ENCODE measurements at places on chromosomes 3 and 15.

DNA sequence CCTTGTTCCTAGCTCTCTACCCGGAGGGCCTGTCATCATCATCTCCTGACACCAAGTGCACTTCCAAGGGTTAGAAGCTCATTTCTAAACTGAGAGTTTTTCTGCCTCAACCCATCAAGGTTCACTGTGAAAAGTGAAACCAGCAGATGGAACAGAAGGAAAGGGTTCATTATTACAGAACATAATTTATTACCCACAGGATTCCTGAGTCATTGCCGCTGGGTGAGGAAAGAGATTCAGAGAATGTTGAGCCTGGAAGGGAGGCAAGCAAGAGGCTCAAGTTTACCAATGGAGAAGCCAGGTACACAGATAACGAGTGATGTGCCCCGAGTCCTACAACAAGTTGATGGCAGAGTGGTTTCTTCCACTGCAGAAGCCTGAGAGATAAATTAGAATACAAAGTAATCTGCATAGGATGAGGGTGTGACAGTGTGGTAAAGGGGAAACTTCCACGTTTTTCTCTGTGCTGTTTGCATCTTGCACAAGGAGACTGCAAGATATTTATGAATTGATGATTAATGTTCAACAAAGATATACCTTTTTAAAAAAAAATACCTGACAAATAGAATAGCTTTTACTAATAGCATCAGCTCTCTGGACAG, 80.5 kb upstream of the SETMAR start:
- no peak for DNase-seq

DNA sequence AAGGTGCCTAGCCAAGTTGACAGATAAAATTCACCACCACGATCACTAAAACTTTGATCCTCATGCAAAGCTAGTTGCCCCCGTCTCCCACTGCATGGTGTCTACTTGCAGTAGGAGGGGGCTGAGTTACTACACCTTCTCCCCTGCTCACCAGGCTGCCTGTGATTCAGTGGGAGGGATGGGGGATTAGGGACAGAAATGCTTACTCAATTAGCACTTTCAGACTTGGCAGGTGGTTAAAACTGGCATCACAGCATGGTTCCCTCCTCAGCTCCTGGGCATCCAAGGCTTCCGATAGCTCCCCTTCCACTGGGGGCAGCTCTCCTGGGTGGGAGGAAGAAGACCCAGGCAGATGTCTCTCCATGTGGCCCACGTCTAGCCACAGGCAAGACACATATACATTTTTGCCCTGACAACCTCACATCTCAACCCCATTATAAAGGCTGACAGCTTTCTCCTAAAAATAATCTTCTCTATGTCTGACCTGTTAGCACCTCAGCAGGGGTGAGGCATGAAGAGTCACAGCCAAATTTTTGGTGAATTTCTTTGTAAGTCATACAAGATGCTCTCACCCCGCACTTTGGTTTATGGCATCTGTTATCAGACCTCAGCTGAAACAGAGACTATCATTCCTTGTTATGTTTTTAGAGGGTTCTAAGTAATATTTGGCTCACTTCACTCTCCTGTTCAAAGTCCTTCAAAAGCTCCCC, 369.0 kb downstream of the SV2B start:
- no peak for DNase-seq

GRCh38 chr3:136068708-136069107, 103.2 kb downstream of the PPP2R3A start:
- no peak for DNase-seq

GRCh38 chr3:128051459-128051836, 789 bp upstream of the SEC61A1 start:
- peak; percentile 23 for DNase-seq

GRCh38 chr15:70020229-70020628, 77.5 kb downstream of the TLE3 start:
- DNase-seq = no peak

- no peak for DNase-seq
Measured at GRCh38 chr3:30102356-30102755, 504.0 kb upstream of the TGFBR2 start.

DNA sequence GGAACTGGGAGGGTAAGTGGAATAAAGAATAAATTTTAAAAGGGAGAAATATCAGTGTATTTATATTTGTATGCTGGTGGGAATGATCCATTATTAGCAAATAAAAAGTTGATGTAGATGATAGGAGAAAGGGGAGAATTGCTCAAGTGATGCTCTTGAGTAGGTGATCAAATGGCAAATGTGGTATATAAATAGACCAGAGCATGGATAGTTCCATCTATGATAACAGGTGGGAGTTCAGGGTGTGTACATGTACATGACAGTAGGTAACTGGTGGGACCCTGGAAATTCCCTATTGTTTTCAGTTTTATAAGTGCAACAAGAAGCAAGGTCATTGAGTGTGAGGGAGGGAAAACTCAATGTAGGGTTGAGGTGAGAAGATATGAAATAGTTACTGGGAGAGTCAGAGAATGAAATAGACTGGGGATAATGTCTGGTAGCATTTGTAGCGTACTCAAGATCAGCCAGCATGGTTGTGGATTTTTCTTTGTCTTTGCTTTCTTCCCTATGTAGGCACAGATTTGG, 31.3 kb upstream of the EBLN2 start:
- no peak for DNase-seq

DNA sequence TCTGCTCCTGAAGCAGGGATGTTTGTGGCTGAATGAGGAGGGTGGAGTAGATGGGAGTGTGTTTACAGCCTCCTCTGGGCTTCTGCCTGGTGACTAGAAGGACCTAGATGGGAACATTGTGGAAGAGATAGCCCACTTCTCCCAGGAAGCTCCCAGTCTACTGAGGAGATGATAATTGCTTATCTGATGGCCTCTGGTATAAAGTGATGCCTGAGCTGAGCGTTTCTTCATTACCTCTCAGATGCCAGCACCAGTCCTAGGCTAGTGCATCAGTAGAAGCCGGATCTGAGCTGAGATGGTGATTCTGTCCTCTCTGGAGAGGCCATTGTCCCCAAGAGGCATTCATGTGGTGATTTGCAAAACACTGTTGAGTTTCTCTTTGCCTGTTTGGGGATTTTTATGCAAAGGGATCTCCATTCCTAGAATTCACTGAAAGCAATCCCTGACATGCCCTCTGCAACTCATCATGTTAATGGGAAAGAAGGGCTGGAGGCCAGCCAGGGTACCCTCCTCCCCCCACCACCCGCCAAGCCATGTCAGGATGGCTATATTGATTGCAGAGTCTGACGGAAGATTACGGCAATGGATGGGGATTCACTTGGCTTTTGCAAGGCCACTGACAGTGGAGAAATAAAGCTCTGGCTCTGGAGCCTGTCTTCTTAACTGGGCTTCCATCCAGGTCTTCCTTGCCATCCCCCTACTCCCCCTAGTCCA, 166.4 kb upstream of the ROPN1 start:
- DNase-seq = no peak

- DNase-seq = no peak
Measured at GRCh38 chr3:16461463-16462245, 51.8 kb downstream of the RFTN1 start.

GRCh38 chr3:65961733-65962132, 77.0 kb downstream of the MAGI1 start:
- no peak for DNase-seq

- DNase-seq = no peak
Measured at GRCh38 chr3:188529228-188529627, 375.3 kb downstream of the LPP start.

- DNase-seq = no peak
Measured at GRCh38 chr15:77643764-77644163, 11.1 kb upstream of the LINGO1 start.

DNA sequence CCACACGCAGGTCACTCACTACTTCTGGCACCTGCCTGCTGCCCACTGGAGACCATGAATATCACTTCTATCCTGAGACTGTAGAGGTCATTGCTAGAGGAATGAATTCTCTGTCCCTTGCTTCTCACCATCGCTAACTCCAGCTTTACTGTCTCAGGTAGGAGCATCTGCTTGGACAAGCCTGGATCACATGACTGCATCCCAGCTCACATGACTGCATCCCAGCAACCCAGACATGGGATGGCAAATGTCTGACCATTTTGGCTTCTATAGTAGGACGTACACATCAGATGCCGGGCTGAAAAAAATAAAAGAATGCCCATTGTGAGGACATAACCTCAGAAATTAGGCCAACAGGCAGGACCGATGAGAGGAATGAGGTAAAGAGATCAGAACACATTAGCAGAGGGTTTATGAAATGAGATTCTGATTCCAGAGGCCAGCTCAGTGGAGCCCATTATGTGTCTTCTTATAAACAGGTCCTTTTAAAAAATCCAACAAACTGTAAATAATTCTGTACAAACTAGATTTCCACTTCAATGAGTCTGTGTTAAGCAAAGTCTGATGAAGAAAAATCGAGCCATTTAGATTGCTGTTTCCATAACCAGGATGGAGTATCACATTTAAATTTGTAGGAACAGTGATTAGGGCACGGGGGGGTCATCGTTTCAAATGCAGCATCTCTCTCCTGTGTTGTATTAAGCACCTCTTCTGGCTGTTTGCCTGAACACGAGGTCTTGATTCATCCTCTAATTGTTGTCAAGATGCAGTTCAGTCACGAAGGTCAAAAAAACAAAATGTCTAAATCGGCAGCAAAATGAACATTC, 126.7 kb downstream of the MTHFS start:
- DNase-seq = no peak

- DNase-seq = no peak
Measured at GRCh38 chr3:21587894-21588293, 163.1 kb downstream of the ZNF385D start.

DNA sequence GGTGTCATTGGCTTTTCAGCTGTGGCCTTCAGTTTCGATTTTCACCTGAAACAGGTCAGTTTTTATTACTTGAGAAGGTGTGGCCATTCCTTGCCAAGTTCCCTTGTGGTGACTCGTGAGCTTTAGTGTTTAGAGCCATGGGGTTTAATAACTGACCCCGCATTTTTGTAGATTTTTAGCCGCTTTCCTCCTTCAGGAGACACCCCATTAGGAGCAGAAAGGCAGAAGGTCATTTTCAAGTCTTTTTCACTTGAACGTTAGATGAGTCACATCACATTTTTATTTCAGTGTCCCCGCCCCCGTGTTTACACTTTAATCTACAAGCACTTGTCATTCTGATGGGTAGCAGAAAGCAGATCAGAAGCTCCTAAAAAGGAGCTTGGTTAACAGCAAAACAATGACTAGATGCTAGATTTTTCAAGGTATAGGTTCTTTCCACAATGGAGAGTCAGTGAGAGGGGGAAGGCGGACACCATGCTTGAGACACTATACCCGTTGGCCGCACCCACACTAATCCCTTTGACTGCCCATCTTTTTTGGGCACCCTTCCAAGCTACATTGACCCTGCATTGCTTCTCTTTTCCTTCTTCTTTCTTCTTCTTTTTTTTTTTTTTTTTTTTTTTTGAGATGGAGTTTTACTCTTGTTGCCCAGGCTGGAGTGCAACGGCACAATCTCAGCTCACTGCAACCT, 132.7 kb downstream of the GHSR start:
- DNase-seq = peak; percentile 15

GRCh38 chr3:132332508-132332907, 15.3 kb downstream of the ACP3 start:
- no peak for DNase-seq

DNA sequence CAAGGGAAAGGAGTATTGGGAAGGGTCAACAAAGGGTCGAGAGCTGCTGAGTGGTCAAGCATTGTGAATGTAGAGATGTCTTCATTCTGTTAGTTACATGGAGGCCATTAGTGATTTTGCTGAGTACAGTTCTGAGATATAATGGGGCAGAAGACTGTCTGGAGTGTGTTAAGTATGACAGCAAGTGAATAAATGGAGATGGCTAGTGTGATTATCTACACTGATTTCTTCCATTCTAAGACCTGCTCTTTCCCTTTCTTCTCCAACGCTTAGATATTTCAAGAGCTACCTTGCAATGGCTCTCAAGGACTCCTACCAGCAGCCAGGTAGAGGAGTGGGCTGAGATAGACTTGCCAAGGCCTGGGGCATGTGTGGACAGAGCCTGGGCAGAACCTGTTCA, 216.5 kb downstream of the MFSD1 start:
- no peak for DNase-seq

DNA sequence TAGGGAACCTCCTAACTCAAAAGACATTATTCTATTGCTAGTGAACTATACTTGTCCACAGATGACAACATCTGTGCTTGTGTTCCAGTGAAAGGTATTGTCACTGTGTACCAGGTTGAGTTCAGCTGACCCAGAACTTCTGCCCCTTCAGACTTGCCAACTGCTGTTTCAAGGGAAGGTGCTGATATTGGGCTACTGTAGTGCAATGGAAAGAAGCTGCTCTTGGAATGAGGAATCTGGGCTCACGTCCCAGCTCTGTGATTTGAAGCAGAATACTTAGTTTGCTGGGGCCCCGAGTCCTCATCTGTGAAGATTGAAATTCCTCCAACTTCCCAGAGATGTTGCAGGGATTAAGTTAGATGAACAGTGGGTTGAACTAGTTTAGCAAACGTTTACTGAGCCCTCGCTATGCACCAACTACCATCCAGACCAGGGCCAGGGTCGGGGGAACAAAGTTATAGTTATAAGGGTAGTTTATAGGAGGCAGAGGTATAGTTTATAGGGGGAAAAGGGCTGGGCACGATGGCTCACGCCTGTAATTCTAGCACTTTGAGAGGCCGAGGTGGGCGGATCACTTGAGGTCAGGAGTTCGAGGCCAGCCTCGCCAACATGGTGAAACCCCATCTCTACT, 15.9 kb upstream of the UMPS start:
- no peak for DNase-seq

- no peak for DNase-seq
Measured at GRCh38 chr3:105906836-105907235, 38.0 kb upstream of the CBLB start.

GRCh38 chr3:43964640-43965039, 273.9 kb downstream of the ABHD5 start:
- DNase-seq = no peak

GRCh38 chr3:145219355-145220235, 941.4 kb downstream of the PLOD2 start:
- DNase-seq = peak; percentile 38

GRCh38 chr3:95629802-95630201, 1184.6 kb upstream of the EPHA6 start:
- no peak for DNase-seq

DNA sequence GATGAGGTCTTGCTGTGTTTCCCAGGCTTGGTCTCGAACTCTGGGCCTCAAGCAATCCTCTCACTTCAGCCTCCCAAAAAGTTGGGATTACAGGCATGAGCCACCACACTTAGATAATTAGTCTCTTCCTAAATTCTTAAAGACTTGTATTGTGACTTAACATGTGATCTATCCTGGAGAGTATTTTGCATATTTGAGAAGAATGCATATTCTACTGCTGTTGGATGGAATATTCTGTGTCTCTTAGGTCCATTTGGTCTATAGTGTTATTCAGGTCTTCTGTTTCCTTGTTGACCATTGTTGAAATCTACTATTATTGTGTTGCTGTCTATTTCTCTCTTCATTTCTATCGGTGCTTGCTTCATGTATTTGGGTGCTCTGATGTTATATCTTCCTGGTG, 60.1 kb upstream of the VILL start:
- DNase-seq = no peak

GRCh38 chr3:100972867-100973266, 20.4 kb downstream of the ABI3BP start:
- no peak for DNase-seq

GRCh38 chr3:50177346-50177745, 14.1 kb upstream of the GNAT1 start:
- DNase-seq = no peak
